T47D (cell line): ENCODE measurements at places on chromosomes 7 and 10.

DNA sequence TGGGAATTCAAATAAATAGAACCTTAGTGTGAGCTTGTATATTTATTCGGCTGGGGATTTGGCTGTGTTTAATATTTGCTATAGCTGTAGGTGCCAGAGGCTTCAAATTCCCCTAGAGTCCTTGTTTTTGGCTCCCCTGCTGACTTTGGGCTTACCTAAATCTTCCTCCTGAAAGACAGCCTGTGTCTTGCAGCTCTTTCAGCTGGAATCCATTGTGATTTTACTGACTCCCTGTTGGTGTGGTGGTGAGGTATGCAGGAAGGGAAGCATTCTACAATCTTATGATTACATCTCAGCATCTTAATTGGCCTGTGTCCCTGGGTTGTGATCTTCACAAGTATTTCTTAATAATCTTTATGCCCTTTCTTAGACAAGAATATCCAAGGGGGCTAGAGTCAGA, 25.9 kb downstream of the FOXI2 start:
- DNase-seq, result no peak

DNA sequence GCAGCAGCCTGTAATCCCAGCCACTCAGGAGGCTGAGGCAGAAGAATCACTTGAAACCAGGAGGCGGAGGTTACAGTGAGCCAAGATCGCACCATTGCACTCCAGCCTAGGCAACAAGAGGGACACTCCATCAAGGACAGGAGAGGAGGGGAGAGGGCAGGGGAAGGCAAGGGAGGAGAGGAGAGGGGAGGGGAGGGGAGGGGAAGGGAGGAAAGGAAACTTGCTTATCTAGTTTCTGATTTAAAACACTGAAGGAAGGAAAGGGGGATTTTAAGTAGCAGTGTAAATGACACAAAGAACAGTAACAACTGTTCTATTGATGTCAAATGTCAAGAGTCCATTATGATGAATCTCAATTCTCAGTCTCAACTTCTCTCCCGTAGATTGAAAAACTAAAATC, 43.7 kb downstream of the SRPK2 start:
- no peak for DNase-seq

DNA sequence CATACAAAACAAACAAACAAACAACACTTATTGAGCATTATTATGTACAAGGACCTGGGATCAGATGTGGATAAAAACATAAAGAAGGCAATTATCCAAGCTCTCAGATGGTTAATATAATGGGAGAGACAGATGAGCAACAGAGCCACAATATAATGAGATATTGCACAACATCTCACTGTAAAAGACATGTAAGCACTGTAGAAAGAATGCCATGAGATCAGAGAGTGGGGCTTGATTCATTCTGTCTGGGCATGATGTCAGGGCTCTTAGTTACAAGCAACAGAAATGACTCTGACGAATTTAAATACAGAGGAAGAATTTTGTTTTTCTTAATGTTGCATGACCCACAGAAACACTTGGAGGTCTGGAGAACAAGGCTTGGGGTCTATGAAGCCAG, 164.7 kb upstream of the PLXDC2 start:
- DNase-seq, result no peak

DNA sequence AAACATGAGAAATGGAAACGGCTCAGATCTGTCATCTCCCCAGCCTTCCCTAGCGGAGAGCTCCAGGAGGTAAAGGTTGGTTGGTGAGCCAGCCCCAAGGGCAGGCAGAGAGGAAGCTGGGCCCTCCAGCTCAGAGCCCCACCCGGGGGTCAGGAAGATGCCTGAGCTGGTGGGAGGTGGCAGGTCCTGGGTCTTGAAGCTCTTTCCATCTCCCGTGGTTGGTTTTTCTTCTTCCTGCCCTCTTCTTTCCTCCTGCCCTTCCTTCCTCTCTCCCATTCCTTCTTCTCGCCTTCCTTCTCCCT, 384.2 kb upstream of the FOXK1 start:
- no peak for DNase-seq

DNA sequence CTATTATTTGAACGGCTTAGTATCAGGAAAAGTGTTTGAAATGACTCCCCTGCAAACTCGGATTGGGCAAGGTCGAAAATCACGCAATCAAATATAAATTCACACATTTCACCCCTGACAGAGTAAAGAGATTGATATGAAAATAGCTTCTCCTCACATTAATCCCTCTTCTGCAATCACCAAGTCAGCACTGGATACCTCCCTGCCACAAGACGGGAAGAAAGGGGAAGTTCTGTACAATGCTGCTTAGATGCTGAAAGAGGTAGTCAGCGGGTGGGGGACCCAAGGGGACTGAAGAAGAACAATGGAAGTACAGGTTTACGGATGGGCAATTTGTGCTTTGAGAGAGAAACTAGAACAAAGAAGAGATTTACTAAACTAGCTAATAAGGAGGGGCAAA, 72.0 kb upstream of the ANK3 start:
- DNase-seq, result no peak

GRCh38 chr7:105376908-105377533, 11.7 kb downstream of the SRPK2 start:
- DNase-seq, result no peak

DNA sequence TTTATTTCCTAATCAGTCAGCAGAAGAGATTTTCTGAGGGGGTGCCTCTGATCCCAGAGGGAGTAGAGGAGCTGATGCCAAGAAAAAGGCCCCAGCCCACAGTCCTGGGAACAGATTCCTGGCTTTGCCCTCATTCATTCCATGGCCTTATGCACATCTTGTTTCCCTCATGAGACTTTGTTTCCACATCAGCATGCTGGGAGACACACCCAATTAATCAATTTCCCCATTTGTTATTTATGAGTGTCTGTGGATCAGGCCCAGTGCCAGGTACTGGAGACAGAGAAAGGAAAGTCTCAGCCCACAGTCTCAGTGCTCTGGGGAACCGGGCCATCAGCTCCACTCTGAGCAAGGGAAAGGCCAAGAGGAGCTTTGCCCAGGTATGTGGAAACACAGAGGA, 496.2 kb upstream of the ZMIZ1 start:
- DNase-seq, result no peak
